ENCODE measurements at places on chromosomes 7 and 10.

DNA sequence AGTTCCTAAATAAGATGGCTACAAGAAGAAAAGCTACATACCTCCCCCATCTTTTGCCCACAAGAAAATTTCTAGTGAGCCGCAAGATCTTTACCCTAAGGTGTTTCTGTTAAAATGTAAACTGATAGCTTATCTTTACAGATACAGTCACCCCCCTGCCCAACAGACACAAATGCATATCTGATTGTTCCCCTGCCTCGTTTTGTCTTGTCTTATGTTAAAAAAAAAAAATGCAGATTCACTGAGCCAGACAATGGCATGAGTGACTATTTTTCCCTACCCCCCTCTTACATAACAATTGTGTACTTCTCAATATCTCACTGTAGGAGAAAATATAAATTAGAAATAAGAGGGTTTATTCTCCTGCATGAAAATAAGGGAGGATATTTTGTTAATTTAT, 8.5 kb downstream of the ZNF138 start:
- no peak for DNase-seq

DNA sequence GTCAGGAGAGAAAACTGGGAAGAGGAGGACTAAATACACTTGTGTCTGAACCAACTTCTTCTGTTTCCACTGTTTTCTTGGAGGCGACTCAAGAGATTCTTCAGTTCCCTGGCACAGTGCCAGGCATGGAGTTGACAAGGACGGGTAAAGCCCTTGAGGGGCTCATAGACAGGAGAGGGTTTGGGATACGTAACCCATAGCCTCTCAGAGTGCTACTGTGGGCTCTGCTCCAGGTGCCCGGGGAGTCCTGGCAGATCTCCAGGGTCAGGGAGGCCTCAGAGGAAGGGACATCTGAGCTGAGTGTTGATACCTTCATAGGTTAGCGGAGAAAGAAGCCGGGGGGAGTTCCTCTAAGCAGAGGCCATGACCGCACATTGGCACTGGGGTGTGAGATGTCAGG, 42.0 kb downstream of the GALNT17 start:
- DNase-seq: peak; percentile 19

- DNase-seq: no peak
Measured at GRCh38 chr7:116258734-116259133, 48.4 kb downstream of the TES start.

- no peak for DNase-seq
Measured at GRCh38 chr10:79090134-79090803, 21.5 kb downstream of the ZMIZ1 start.

DNA sequence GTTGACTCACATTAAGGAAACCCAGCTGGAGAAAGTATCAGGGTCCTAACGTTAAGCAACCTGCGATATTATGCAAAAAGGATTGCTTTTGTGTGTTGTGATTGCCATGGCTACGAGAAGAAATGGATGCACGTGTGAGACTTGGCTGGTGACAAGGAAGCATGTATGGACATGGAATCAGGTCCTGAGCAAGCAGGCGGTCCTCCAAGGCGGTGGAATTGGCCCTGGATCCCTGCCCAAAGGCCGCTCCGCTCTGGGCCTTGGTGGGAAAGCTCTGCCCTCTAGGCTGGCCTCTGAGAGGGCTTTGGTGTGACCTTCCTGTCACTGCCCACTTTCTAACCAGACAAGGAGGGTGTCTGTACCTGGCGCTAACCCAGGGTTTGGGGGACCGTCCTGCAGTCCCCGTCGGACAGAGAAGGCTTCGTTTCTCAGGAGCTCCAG, 192.1 kb downstream of the EBF3 start:
- no peak for DNase-seq

GRCh38 chr7:131722371-131722770, 165.9 kb upstream of the PODXL start:
- no peak for DNase-seq

GRCh38 chr7:74306004-74306729, 17.0 kb downstream of the CLIP2 start:
- DNase-seq: no peak

DNA sequence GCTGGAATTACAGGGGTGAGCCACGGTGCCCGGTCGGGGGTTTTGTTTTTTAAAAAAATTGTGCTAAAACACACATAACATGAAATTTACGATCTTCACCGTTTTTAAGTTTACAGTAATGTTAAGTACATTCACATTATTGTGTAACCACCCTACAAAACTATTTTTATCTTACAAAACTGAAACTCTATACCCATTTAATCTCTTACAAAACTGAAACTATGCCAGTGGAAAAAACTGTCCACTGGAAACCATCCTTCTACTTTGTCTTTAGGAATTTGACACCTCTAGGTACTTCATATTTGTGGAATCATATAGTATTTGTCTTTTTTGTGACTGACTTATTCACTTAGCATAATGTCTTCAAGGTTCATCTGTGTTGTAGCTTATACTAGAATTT, 1.0 kb upstream of the PSMC2 start:
- DNase-seq: no peak

DNA sequence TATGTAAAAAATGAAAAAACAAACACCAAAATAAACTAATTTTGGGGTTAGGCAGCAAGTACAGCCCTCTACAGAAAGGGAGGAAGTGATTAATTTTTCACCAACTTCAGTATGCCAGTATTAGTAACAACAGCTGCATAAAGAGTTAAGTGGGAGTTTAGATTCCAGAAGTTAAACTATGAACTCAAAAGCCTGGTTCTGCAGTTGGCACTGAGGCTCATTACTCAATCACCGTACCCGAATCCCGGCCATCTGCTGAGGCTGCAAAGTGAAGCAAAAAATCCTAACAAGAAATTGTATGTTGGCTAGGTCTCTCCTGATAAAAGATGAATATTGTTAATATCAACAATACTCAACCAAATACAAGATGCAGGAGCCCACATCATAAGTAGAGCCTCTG, 4.0 kb downstream of the NUDT5 start:
- DNase-seq: no peak

DNA sequence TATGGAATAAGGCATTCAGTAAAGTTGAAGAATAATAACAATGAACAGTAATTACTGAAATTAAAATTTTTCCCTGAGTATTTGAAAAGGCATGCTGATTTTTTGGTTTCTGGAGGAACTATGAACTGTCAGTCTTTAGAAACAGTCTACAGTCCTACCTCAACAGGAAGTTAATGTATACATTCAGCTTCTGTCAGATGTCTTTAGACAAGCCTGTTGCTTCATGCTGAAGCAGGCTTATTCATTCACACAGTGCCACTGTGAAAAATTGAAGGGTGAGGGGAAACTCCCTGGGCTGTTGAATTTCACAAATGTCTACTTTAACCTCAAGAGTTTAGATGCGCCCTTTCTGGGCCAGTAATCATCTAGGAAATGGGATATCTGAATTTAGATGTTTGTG, 3.5 kb downstream of the NRF1 start:
- no peak for DNase-seq

DNA sequence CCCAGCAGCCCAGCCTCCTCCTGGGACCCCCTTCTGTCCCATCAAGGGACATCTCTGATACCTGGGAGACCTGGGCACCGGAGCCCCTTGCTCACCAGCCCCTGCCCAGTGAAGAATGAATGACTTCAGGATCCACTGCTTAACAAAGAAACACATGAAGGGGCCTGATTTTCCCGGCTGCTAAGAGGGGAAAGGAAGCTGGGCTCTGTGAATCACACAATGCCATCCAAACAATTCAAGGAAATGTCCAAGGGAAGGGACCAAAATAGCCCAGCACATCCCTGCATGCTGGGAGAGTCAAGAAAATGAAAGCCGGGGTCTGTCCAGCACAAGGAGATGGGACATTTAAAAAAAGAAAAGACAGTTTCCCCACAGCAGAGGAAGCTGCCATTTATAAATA, 128.7 kb upstream of the JCAD start:
- no peak for DNase-seq

GRCh38 chr7:98727146-98727709, 110.1 kb downstream of the NPTX2 start:
- no peak for DNase-seq

DNA sequence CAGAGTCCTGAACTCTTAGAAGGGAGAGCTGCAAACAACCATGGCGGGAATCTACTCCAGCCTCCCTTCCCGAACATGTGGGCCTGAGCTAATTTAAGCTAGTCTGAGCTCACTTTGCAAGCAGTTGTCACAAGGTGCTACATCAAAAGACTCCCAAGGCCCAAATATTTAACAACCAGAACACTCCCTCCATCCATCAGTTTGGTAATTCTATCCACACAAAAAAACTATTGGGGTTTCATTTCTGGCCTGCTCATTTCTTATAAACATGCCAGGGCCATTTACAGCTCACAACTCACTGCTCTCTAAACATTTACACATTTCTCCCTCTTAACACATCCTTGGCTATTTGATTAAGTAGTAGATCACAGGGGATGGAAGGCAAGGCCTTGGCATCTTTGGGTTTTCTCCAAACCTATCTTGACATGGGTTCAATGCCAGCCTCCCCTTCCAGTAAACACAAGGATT, 263.4 kb downstream of the KCNMA1 start:
- DNase-seq: no peak

DNA sequence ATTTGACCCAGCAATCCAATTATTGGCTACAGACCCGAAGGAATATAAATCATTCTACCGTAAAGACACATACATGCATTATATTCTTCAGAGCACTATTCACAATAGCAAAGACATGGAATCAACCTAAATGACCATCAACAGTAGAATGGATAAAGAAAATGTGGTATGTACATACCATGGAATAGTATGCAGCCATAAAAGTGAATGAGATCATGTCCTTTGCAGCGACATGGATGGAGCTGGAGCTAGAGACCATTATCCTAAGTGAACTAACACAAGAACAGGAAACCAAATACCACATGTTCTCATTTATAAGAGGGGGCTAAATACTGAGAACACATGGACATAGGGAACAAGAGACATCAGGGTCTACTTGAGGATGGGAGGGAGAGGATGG, 44.0 kb downstream of the LMBR1 start:
- DNase-seq: no peak

GRCh38 chr10:100743626-100744135, 1.7 kb upstream of the PAX2 start:
- no peak for DNase-seq

GRCh38 chr10:8876171-8876570, 821.7 kb downstream of the GATA3 start:
- no peak for DNase-seq

DNA sequence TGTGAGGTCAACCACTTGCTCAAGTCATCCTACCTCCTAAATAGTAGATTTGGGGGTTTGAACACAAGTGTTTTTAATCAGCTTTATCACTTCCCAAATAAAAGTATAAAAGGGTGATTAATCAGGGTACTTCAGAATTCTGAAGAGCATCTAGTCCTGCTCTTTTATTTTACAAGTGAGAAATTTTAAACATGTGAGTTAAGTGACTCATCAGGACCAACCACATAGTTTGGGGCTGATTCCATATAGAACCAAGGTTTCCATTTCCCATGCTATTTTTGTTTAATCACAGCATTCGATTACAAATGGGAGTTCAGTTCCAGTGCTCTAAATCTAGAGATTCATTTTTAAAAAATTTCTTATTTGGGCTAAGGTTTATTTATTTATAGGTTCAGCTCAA, 113.4 kb downstream of the GPR158 start:
- no peak for DNase-seq

DNA sequence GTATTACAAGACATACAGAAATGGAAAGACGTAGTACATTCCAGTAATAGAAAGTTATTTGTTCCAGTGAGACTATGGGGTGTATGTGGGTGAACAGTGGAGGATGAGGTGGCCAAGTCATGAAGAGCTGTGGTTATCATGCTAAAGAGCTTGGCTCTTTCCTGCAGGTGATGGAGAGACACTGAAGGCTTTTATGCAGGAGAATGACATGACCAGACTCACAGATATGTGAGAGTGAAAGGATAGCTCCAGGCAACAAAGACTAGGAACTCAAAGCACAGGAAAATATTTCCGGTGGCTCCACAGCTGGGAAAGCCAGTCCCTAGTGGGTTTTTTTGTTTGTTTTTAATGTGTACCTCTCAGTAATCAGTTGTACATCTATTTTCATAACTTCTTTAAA, 133.5 kb downstream of the TSPAN12 start:
- no peak for DNase-seq

DNA sequence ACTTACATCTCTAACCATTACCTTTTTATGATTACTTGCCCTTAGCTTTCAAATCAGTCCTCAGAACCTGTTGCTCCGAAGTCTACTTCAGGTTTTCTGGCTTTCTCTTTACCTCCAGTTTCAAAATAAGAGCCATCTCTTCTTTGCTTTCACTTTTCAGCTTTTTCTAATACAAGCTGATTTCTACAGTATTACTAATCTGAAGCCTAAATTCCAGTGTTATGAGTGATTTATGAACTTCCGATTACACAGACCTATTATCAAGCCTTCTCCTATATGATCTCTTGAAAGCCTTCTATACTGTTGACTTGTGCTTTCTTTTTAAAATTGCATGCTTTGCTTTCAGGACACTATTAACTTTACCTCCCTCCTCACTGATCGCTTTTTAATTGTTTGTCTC, 1307.8 kb upstream of the CELF2 start:
- no peak for DNase-seq

DNA sequence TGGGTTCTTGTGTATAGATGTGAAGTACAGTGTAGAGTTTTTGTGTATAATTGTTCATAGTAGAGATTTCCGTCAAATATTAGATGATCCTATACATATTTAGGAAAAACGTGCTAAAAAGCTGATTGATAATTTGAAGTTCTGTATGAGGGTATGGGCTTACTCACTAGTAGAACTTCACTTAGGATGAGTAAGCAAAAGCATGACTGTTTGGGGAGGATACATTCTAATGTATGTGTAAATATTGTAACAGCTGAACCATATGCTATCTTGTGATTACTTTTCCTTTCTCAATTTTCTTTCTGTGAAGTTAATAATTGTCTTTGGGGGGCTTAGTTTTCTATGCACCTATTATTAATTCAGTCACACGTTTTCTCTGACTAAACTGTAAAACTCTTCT, 53.2 kb upstream of the PDK4 start:
- no peak for DNase-seq

GRCh38 chr10:95181726-95182125, 12.3 kb upstream of the ACSM6 start:
- DNase-seq: no peak

DNA sequence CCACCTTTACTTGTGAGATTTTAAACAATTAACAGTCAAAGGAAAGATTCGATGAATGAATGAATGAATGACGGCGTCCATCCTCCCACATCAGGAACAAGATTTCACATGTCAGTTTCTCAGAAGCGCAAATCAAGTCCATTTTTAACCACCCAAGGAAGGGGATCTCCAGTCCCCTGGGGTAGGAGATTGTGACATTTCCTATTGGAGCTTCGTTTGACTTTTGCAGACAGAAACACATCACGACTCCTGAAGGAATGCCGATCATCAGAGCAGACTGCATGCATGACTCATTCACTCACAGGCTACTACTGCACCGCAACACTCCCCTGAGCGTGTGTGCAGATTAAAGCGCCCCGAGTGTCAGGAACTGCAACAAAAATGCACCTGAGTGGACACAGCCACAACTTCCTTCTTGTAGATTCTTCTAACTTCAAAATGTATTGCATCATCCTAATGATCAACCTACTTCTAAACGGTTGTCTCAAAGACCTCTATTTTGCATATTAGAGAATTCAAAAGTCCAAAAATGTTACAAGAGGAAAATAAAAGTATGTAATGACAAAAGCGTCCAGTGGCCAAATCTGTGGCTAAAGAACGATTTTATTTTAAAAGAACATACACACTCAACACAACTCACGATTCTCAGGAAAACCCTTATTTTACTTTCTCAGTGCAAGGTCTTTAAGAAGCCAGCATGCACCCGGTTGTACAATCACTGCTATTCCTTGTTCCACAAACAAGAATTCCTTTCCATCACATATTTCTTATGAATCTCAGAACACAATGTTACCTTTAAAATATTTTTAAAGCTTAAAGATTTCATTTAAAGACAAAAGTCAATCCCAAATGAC, 172.6 kb downstream of the FAM107B start:
- no peak for DNase-seq
